Psoas muscle (tissue), 8 donors: ENCODE measurements at places on chromosomes 12 and 14. TPM values are rescaled to one million over a fixed set of nuclear protein-coding genes. Genes with fewer than 3 reads are reported as not detected.

KRT6A gene
- polyA plus RNA-seq, result 0.51 TPM

GRCh38 chr12:122125452-122126341, 47.1 kb downstream of the MLXIP start:
- peak; percentile 61 for DNase-seq
- no peaks in the 10 kb centered on the region for H3K27me3 ChIP-seq
- H3K4me1 ChIP-seq, result peaks cover 67% of the 10 kb centered on the region

GRCh38 chr12:49580572-49581535, 12.9 kb upstream of the MCRS1 start:
- H3K27me3 ChIP-seq, result no peaks in the 10 kb centered on the region
- peak overlapping the region; percentile 21 for H3K27ac ChIP-seq
- H3K4me3 ChIP-seq, result no peak overlapping the region
- peaks cover 11% of the 10 kb centered on the region for H3K4me1 ChIP-seq
- peak; percentile 86 for DNase-seq

DNA sequence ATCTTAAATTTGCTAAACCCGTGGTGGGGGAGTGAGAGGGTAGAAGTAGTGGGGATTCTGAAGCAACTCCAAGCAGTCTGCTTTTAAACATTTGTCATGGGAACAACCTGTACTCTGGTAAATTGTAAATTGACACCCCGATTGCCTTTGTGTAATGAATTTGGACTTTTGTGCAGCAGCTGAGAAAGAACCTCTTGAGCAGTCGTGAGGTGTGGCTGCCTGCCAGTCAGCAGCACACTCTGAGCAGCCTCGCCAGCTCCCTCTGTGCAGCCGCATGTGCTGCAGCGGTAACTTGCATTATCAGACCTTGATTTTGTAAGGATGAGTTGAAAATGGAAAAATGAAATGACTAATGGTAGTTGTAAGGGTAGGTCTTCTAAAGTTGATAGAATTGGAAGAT, 74.3 kb downstream of the SUSD6 start:
- H3K4me3 ChIP-seq, result no peak overlapping the region
- no peaks in the 10 kb centered on the region for H3K36me3 ChIP-seq
- peak; percentile 87 for DNase-seq
- H3K27me3 ChIP-seq, result no peaks in the 10 kb centered on the region

DNA sequence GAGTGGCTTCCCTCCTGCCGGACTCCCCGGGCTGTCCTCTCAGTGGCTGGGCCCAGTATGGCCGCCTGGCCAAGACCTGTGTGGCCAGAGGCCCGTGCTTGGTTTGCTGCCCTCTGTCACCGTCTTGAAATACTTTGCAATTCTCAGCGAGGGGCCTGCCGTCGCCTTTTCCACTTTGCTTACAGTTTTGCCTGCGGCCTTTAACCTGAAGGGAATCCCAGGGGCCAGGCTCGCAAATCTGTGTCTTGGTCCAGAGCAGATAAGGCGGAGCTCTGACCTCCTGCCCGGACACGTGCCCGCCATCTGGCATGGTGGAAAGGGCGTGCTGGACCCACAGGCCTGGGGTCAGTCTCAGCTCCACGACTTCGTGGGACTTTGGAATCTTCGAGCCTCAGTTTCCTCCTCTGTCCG, 10.9 kb upstream of the AMN start:
- no peaks in the 10 kb centered on the region for H3K27me3 ChIP-seq
- no peak overlapping the region for H3K27ac ChIP-seq
- H3K4me1 ChIP-seq, result no peaks in the 10 kb centered on the region
- DNase-seq, result no peak

GRCh38 chr14:23608454-23608853, 27.7 kb upstream of the DHRS2 start:
- H3K4me3 ChIP-seq, result no peak overlapping the region
- no peaks in the 10 kb centered on the region for H3K36me3 ChIP-seq
- H3K27ac ChIP-seq, result no peak overlapping the region
- DNase-seq, result no peak
- H3K4me1 ChIP-seq, result no peaks in the 10 kb centered on the region
- H3K27me3 ChIP-seq, result no peaks in the 10 kb centered on the region
